WERI-Rb-1 (cell line): ENCODE measurements at places on chromosomes 12 and 14.

DNA sequence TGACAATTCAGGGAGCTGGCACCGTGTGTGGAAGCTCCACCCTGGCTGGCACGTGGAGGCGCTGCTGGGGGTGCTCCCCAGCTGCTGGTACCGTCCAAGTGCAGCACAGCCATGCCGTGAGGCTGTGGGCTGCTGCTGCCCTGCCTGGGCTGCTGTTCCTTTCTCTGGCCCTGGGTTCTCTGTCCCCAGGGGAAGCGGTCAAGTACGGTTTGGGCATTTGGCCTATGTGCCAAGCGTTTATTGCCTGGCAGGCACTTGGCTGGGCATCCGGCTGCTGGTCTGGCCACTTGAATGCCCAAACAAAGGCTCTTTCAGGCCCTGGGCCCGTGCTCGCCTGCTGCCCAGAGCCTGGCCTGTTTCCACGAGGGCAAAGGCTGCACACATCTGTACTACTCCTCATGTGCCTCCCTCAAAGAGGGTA, 39.6 kb downstream of the RHOF start:
- DNase-seq = no peak

- no peak for DNase-seq
These were observed 34.1 kb downstream of the ACADS start for GRCh38 chr12:120759591-120760348.

DNA sequence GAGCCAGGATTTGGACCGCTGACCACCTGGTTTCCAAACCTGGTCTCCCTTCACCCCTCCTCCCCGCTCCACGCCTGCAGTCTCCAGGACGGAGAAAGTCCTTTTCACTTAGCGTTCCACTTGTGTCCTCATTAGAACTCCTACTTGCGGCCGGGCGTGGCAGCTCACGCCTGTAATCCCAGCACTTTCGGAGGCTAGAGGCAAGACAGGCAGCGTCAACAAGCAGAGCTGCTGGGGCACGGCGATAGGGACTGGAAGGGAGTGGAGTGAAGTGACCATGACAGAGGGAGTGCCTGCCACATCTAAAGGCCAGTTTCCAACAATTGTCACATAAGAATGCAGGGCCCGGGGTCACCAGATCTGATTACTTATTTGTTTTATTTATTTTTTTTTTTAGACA, 132.5 kb upstream of the NCOR2 start:
- peak; percentile 54 for DNase-seq

- DNase-seq = no peak
These were observed 454.0 kb upstream of the TBX3 start for GRCh38 chr12:115137812-115138521.

- DNase-seq = no peak
These were observed 23.6 kb downstream of the TMEM30B start for GRCh38 chr14:61257469-61258057.

- DNase-seq = no peak
These were observed 158.2 kb upstream of the DIO3 start for GRCh38 chr14:101402936-101403660.

DNA sequence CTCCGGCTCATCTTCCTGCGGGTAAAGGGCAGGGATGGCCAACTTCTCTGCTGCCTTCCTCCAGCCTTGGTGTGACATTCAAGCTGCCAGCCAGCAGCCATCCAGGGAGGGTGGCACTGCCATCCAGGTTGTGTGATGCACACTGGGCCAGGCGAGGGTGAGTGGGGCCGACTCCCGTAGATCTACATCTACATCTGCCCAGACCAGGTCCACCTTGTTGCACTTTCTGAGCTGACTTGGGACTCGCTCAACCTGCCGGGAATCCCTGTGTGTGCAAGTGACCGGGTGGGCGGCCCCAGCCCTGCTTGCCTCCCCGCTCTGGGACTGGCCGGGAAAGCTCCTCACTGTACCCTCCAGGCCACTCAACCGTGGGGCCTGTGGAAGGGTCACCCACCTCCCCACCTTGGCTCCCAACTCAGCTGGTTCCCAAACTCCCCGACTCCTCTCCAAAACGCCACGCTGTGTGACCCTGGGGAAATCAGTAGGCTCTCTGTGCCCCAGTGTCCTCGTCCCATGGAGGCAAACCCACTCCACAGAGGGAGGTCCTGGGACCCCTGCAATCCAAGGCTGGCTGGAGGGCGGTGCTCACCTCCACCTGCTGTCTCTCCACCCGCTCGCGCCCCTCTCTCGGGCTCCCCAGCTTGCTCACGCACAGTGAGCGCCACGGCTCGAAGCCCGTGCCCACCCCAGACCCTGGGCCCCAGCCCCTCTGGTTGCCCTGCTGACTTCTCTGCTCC, 14.7 kb downstream of the JAG2 start:
- no peak for DNase-seq

- peak; percentile 41 for DNase-seq
These were observed 226.7 kb downstream of the GXYLT1 start for GRCh38 chr12:41917938-41918341.

DNA sequence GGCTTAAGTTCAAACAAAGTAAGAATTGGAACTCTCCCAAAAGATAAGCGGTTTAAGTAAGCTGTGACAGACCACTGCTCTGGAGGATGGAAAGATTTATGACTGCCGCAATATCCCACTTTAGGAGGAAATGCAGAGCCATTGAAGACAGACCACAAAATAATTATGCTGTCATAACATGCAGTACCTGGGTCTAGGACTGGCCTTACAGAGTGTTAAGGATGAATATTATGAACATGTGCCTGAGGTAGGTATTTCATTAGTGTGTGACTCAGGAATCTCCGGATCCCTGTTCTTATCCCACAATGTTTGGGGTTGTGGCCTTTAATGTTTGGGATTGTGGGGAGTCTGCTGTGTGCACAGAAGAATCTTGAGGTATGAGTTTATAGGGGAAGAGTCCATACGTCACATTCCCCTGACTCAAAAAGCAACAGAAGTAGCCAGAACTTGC, 114.9 kb downstream of the SAMD4A start:
- DNase-seq = no peak
